Right renal pelvis (tissue), 4 donors: ENCODE measurements at places on chromosomes 13 and 19.

DNA sequence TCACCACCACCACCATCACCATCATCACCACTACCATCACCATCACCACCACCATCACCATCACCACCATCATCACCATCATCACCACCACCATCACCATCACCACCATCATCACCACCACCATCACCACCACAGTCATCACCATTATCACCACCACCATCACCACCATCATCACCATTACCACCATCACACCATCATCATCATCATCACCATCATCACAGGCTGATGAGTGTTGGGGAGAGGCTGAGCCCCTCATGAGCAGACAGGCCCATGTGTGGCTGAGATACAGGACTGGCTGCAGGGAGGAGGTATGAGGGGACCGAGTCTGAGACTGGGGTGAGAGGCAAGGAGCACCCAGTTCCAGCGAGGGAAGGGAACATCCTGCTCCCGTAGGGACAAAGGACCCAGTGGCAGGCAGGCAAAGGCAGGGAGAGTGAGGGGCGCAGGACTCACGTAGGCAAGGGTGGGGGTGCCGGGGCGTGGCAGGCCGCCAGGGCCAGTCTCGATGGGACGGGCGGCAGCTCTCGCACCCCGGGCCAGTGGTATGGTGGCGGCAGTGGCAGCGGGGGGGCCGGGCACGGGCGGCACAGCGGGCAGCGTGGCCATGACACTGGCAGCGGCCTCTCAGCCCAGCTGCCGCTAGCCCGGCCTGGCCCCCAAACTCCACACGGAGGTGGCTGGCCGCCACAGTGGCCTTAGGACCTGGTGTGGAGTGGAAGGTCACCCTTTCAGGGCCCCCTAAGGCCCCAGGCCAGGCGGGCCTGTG lies 2.7 kb downstream of the NTN5 start:
- DNase-seq, result no peak

GRCh38 chr13:24663089-24663395 lies 17.2 kb upstream of the ATP12A start:
- no peak for DNase-seq

DNA sequence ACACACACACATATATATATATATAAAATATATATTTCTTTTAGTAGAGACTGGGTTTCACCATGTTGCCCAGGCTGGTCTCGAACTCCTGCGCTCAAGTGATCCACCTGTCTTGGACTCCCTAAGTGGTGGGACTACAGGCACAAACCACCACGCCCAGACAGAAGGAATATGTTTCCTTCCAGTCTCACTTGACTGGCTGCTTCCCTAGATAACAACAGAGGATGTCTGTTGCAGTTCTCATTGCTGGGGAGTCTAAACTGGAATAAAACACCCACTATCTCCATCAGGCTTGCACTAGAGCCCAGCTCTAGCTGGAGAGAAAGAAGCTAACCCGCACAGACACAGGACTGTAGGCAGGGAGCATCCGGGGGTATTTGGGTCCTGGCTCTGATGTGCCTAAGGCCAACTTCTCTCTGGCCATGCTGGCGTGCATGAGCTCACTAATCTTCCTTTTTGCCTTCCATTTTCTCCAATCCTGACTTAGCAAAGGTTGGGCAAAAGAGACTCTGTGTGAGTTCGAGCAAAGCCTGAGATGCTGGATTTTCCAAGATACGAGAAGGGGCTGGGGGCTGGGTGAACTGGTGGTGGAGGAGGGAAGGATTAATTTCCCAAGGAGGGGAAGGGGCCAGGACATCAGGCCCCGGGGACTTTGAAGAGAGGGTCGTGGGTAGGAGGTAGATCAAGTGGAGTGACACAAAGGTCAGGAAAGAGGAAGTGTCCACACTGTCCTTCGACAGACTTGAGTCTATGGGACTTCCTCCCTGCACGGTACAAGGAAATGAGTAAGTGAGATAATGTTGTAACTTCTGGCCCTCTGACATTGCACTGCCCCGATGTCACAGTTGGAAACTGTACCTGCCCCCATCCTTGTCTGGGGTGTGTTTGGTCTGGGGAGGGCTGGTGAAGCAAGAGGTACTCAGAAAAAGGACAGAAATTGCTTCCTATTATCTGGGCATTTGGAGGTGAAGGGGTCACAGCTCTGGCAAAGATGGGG lies 22.5 kb upstream of the ALOX5AP start:
- no peak for DNase-seq

- no peak for DNase-seq
Measured at GRCh38 chr19:3682741-3683404, 17.4 kb downstream of the PIP5K1C start.

- DNase-seq, result no peak
Measured at GRCh38 chr19:51172223-51172622, 30.1 kb downstream of the SIGLEC7 start.

GRCh38 chr19:30001791-30002190 lies 59.8 kb downstream of the URI1 start:
- DNase-seq, result no peak

DNA sequence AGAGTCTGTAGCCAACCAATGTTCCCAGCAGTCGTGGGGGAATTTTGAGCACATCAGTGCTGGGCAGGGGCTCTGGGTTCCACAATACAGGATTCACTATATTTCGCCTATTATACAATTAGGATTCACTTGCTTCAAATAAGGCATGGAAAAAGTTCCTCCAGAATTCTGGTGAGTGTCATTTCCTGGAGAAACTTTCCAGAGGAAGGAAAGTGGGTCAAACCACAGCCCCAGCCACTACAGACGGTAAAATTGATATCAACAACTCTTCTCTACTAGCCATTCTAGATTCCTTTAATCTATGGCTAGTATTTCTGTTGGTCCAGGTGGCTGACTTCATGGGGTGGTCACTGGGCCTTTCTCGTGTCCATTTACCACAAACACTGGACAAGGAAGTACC lies 10.5 kb downstream of the MYCBP2 start:
- DNase-seq, result no peak

DNA sequence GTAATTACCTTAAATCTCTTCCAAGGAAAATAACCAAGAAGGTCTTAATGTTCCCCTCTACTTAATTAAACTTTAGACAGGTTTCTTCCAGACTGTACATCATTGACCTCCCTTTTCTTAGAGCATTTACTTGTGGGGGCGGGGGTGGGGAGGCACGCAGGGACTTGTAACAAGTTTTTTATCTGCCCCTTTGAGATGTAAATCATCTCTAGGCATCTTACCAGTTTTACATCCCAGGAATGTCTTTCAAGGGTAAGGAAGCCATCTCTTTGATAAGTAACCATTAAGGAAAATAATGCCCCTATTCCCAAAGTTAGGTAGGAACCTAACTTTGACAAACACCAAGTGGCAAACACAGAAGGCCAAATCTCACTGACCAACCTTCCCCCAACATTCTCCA lies 528.6 kb downstream of the SUCLA2 start:
- DNase-seq, result no peak

DNA sequence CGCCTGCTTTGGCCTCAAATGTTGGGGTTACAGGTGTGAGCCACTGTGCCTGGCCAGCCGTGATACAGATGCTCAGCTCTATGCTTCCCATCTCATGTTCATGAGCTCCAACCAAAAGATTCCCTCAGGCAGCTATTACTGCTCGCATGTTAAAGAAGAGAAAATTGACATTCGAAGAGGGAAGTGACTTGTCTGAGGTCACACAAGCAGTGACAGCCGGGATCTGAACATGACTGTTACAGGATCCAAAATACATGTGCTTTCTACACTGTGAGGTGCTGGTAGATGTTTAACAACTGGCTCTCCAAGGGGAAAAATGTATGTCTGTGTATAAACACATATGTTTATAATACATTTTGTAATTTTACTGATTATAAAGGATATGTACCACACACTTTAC lies 11.3 kb downstream of the FPR1 start:
- DNase-seq, result no peak

DNA sequence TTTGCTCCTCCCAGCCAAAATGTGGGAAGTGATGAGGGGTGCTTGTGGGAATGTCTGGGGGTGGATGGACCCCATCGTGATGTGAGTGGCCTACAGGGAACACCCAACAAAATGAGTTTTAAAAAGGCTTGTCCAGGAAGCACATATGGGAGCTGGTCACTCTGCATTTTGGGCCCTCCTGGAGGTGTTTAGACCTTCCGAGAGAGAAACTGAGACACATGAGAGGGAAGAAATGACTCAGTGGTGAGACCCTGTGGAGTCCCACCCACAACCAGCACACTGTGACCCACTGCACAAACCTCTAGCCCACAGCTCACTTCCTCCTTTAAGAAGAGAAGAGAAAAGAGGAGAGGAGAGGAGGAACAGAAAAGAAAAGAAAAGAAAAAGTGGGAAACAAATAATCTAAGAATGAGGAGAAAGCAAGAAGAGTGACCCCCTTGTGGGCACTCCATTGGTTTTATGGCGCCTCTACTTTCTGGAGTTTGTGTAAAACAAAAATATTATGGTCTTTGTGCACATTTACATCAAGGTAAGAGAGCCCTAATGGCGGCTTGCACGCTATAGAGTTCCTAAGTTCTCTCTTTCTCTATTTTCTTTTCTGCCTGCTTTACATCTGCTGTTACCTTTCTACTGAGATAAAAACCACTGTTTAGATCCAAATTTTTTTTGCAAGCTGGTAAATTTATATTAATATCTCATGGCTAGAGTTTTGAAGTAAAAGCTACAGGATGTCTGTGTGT lies 13.3 kb upstream of the LILRB1 start:
- no peak for DNase-seq

DNA sequence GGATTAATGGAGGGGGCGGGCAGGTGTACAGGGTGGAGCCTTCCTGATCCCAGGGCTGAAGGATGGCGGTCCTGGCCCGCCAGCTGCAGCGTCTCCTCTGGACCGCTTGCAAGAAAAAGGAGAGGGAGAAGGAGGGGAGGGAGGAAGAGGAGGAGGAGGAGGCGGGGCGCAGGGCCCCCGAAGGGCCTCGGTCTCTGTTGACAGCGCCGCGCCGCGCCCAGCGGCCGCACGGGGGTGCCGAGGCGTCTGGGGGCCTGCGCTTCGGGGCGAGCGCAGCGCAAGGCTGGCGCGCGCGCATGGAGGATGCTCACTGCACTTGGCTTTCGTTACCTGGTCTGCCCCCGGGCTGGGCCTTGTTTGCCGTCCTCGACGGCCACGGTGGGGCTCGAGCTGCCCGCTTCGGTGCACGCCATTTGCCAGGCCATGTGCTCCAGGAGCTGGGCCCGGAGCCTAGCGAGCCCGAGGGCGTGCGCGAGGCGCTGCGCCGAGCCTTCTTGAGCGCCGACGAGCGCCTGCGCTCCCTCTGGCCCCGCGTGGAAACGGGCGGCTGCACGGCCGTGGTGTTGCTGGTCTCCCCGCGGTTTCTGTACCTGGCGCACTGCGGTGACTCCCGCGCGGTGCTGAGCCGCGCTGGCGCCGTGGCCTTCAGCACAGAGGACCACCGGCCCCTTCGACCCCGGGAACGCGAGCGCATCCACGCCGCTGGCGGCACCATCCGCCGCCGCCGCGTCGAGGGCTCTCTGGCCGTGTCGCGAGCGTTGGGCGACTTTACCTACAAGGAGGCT lies at the start of gene PPM1N:
Gene PPM1N (plus strand): TSS at position 33 of the 785 bp plus-strand sequence. CDS start 30 bp downstream, at position 63.
- DNase-seq, result no peak

GRCh38 chr19:5397804-5398692 lies 57.2 kb upstream of the ZNRF4 start:
- DNase-seq, result no peak

DNA sequence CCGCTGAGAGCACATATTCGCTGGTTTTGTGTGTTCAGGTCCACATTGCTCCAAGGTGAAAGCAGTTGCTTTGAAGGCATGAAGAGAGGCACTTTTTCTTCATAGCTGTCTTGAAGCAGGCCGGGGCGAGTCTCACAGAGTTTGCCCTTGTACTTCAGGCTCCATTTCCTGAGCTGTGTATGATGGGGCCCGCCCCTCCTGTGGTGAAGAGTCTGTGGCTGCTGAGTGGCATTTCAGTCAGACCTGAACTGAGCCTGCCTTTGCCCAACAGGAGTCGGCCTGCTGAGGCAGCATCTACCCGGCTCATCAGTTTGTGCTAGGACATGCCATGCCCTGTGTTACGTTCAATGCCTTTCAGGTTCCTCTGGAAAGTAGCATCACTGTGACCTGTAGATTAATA lies 44.4 kb upstream of the C1QTNF9 start:
- DNase-seq, result no peak

DNA sequence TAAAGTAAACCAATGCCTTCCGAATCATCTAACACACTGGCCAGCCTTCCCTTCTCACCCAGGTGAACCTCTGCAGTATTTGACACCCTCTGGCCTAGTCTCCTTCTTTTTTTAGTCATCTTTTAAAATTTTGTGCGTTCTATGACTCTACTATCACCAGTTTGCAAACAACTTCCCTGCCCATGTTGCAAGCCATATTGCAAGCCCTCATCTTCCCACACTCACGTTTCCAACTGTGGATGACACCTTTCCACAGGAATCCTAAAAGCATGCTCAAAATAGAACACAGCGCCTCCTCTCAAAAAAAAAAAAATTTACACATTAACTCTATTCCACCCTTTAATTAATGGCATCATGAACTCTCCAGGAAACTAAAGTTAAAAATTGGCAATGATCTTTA lies 440.1 kb downstream of the EFNB2 start:
- DNase-seq, result no peak

DNA sequence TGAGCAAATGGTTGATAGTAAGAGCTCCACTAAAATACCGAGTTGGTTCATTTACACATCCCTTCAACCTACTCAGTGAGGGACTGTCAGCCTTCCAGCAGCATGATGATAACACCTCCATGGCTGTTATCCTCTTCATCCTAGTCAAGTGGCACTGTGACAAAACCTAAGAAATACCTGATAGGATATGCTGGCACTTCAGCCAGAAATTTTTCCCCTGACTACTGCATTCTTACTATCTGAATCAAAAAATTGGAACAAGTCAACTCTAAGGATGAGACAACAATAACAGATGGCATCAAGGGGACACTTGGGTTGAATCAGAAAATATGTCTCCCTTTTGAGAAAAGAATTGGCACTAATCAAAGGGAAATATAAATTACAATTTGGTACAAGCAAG lies 193.9 kb downstream of the KCTD12 start:
- DNase-seq, result no peak

DNA sequence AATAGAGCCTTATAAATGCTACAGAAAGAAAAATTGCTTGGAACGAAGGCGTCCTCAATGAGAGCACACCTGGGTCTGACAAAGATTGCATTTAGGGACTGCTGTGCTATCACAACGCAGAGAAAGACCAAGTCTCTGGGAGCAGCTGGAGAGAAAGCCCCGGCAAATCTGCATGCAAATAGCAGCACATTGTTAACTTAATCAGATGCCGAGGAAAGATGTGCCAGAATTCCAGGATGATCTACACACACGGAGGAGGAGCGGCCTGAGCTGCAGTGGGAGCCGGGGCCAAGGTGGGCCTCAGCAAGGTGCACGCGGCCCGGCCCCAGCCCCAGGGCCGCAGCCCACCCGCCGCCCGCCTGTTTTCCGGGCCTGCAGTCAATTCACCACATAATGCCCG lies 1.4 kb downstream of the ZNF536 start:
- no peak for DNase-seq

GRCh38 chr19:38303517-38304351 lies at the start of gene C19orf33:
TSS of gene C19orf33 (plus strand) at chr19:38304251. CDS start at chr19:38304262, 11 bp downstream.
- no peak for DNase-seq

GRCh38 chr13:51825681-51826254 lies 19.2 kb downstream of the TMEM272 start:
- DNase-seq, result no peak

GRCh38 chr19:49338023-49338677 lies 2.9 kb downstream of the CD37 start:
- no peak for DNase-seq
